ENCODE measurements at places on chromosomes 1 and 21. TPM values are rescaled to one million over a fixed set of nuclear protein-coding genes. Genes with fewer than 3 reads are reported as not detected.

- no peak for DNase-seq
Observed at GRCh38 chr21:24259241-24259640, 1348.0 kb downstream of the MRPL39 start.

DNA sequence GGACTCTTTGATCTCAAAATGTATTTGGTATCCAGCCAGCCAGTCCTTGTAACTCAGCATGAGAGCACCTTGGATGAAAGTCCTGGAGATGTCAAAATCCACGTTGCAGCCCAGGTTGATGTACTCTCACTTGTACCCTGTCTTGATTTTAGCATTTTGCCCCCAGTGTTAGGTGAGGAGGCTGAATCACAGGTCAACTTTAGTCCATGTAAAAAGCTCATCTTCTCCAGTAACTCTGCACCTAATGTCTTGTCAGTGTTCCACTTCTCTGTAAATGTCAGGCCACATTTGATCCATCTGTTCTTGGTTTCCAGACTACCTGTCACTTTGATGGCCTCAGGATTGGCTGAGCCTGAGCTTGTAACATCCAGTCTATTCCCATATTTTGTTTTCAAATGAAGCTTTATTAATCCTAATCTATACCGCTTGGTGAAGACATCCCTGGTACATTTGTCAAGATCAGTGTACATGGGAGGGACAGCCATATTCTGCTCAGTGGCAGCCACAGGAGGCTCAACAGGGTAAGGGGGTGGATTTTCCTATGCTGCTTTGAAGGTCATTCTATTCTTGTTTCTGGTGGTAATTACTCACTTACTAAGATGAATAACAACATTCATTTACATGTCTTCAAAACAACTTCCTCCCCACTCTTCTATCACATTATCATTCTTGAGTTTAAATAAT is 24.1 kb upstream of the FCRL3 start:
- DNase-seq, result no peak

The CHD5 gene
- 2.0 TPM for total RNA-seq

DNA sequence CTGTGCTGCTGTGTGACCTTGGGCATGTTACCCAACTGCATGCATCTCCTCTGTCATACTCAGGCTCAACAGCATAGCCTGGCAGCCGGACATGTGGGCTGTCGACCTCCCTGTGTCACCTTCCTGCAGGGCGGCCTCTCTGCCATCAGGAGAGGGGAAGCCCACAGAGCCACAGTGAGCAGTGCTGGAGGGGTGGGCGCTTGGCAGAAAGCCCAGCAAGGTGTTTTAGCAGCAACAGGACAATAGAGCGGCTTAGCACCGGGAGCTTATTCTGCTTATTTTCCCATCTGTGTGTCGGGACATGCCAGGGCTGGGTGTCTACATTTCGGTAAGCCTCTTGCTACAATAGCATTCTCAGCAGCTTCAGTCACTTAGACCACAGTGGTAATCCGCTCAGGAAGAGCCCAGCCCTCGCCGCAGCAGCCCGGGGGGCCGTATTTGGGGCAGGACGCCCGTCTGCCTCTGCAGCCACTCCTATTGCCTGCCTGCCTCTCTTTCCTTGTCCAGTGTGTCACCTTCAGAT is 22.8 kb upstream of the CDK18 start:
- DNase-seq, result no peak

- no peak for DNase-seq
Observed at GRCh38 chr1:76433526-76433925, 359.0 kb downstream of the ST6GALNAC3 start.

- DNase-seq, result no peak
Observed at GRCh38 chr1:171858696-171859095, 17.4 kb downstream of the DNM3 start.

DNA sequence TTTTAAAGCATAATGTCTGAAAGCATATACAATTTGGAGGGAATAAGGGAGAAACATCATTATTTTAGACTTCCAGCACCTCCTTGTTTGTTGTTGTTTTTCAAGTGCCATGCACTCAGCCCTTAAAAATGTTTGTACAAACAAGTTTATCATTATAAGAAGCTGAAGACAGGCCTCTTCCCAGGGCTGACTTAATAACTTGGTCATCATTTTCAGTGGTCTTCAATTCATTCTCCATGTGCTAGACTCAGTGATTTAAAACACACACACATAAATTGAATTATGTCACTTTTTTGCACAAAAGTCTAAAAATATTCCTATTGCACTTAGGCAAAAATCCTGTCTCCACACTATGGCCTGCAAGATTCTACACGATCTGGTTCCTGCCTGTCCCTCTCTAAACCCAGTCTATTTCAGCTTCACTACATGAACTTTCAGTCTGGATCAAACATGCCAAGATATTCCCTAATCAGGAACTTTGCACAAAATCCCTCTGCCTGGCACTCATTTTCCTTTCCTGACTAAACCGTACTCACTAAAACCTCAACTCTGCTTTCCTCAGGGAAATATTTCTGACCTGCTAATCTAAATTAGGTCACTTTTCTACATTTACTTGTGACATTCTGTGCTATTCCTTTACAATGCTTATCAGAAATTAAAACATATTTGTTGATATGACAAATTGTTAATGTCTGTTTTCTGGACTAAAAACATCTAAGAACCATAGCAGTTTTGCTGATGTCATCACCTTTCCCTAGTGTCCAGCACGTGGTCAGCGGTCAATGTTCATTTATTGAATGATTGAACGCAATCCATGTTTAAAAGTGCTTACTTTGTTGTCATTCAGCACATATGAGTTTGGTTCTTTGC is 14.8 kb upstream of the GBP5 start:
- DNase-seq, result no peak

All from vagina (tissue), 2 donors.